Cardiac muscle cell (in vitro differentiated cells and primary cell): ENCODE measurements at places on chromosomes 13 and 19. TPM values are rescaled to one million over a fixed set of nuclear protein-coding genes. Genes with fewer than 3 reads are reported as not detected.

ABHD13 gene
- 14.2 and 18.0 TPM in 2 replicates for total RNA-seq

HRC gene
- 255 and 389 TPM in 2 replicates for total RNA-seq

FSD1 gene
- 16.3 and 24.7 TPM in 2 replicates for total RNA-seq

KIR3DL2 gene
- not detected in 2 replicates for total RNA-seq

C13orf42 gene
- not detected in 2 replicates for total RNA-seq

DNA sequence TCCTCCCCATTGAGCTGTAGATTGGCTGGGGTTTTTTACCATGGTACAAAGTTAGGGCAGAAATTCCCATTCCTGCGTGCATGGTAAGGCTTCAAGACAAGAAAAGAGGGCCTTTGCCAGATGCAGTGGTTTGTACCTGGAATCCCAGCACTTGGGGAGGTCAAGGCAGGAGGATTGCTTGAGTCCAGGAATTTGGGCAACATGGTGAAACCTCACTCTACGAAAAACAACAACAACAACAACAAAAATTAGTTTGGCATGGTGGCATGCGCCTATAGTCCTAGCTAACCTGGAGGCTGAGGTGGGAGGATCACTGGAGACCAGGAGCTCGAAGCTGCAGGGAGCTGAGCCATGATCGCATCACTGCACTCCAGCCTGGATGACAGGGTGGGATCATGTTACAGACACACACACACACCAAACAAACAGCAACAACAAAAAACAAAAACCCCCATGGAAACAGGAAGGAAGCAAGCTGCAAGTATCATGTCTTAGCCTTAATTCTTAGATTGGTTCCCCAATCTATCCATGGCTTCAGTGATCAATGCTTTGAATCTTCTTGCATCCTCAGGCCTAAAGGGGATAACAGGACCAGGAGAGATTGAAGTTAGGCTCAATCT, 5.5 kb upstream of the WTIP start:
- H3K4me1 ChIP-seq: no peaks in the 10 kb centered on the region
- no peak overlapping the region for H3K27ac ChIP-seq
- peaks cover 18% of the 10 kb centered on the region for H3K36me3 ChIP-seq
- H3K27me3 ChIP-seq: no peaks in the 10 kb centered on the region
- DNase-seq: no peak

DNA sequence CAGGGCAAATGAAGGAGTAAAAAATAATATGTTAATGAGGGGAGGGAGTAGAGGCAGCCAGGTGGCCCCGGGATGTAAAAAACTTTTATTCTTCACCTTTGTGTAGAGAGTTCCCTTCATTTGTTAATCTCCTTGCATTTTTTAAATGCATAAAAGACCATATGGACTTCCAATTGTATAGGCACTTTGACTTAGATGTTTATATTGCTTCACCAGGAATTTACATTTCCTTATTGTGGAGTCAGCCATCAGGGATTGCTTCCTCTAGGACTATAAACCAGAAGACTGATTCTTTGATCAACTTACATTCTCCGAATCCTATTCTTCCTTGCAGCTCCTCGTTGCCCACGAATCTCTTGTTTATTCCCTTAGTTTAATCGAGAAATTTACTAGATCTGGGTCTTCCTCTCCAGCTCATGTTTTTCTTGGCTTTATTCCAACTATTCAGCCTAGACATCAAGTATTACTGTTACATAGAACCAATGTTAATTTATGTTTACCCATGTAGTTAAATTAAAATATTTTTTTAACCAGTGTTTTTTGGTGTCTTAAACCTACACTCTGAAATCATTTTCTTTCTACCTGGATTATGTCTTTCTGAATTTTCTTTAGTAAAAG, 1187.0 kb upstream of the SLC10A2 start:
- no peak overlapping the region for H3K4me3 ChIP-seq
- no peaks in the 10 kb centered on the region for H3K4me1 ChIP-seq
- no peaks in the 10 kb centered on the region for H3K36me3 ChIP-seq
- no peak overlapping the region for H3K27ac ChIP-seq

GRCh38 chr13:54980651-54981050, 1952.0 kb downstream of the OLFM4 start:
- H3K27ac ChIP-seq: no peak overlapping the region
- H3K27me3 ChIP-seq: no peaks in the 10 kb centered on the region
- peaks cover 1% of the 10 kb centered on the region for H3K4me1 ChIP-seq
- no peak for DNase-seq
- H3K4me3 ChIP-seq: no peak overlapping the region
- H3K36me3 ChIP-seq: no peaks in the 10 kb centered on the region

DNA sequence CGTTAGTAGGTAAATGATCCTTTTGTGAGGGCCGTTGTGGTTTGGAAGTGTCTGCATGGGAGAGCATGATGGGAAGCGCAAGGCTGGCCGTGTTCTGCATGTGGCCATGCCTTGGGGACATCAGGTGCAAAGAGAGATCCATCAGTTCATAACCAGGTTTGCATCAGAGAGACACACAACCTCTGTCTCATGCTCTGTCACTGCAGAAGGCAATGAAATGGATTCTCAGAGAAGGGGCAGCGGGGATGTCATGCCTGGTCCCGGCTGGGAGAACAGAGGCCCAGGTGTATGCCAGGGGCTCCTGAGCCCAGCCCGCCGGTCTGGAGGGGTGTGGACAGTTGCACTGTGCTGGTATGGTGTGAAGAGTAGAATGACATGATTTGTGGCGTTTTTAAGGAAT, 60.2 kb downstream of the GGACT start:
- no peaks in the 10 kb centered on the region for H3K27me3 ChIP-seq
- DNase-seq: no peak
- peaks cover 7% of the 10 kb centered on the region for H3K4me1 ChIP-seq
- no peaks in the 10 kb centered on the region for H3K36me3 ChIP-seq
- no peak overlapping the region for H3K27ac ChIP-seq

DNA sequence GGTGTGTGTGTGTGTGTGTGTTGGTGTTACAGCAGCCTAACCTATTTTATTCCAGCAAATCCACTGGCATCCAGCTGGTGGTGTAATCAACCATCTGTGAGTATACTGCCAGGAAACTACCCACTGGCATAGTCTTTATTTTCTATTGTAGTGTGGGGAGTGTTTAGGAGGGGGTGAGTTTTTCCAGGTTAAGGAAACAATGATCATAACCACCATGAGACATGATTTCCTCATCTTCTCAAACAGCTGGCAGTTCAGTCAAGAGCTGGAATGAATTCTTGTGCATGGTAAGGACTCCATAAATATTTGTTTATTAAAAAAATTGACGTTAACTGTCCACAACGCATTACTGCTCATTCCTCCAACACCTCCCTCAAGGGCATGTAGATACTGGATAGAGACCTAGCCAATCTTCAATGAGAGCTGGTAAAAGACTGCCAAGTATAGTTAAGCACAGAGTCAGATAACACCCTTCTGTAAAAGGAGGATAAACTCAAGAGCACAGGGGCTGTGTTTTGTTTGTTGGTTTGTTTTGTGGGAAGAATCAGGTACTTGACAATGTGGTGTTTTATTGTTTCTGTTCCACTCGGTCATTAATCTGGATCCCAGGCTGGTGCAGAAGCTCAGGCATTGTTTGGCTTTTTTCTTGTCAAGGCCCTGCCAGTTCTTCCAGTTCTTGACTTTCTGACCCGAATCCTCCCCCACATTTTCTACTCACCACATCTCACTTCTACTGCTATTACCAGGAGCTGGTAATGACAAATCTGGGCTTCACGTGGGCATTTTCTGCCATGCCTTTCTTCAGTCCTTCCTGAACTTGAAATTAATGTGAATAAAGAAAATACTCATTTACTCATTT, 31.6 kb upstream of the SLC46A3 start:
- DNase-seq: peak; percentile 42
- H3K4me1 ChIP-seq: no peaks in the 10 kb centered on the region
